ENCODE measurements at places on chromosomes 2 and 18.

GRCh38 chr2:24350826-24351626 is 9.3 kb downstream of the ITSN2 start:
- DNase-seq: no peak

DNA sequence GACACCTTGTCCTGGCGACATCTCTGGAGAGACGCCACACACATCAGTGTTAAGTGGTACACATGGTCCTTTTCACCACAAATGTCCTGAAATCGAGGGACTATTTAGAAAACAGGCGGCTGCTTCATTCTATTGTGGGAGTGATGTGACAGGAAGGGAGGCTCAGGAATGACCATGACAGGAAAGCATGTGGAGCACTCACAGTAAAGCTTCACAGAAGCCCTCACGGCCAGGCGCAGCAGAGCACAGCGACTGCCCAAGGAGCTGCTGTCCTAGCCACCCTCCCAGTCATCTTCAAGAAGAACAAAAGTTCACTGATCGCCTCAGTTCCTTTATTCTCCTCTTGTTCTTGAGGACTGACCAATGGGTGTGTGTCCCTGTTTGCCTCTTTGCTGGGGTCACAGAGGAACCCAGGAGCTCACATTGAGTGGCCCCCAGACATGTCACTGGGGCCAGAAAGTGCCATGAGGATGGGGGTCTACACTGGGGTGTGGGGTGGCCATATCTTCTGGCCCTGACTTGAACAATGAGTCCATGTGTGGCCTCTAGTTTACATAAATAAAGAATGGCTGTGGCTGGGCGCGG is 84.6 kb upstream of the RANBP2 start:
- no peak for DNase-seq

- DNase-seq: no peak
Measured at GRCh38 chr2:44097322-44097907, 71.3 kb upstream of the PPM1B start.

GRCh38 chr18:74617486-74617885 is 19.8 kb downstream of the ZNF407 start:
- DNase-seq: no peak

DNA sequence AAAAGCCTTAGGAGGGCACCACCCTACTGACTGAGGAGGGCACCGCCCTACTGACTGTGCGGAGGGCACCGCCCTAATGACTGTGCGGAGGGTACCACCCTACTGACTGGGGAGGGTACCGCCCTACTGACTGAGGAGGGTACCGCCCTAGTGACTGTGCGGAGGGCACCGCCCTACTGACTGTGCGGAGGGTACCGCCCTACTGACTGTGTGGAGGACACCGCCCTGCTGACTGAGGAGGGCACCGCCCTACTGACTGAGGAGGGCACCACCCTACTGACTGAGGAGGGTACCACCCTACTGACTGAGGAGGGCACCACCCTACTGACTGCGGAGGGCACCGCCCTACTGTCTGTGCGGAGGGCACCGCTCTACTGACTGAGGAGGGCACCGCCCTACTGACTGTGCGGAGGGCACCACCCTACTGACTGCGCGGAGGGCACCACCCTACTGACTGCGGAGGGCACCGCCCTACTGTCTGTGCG is 150.2 kb upstream of the NFATC1 start:
- DNase-seq: no peak

GRCh38 chr18:58177004-58177717 is 133.1 kb downstream of the NEDD4L start:
- DNase-seq: no peak
